ENCODE measurements at places on chromosomes 2 and 18.

- DNase-seq = no peak
Measured at GRCh38 chr2:127419112-127419430, 844 bp downstream of the PROC start.

GRCh38 chr2:151562398-151562797 lies 152.7 kb downstream of the RIF1 start:
- no peak for DNase-seq

DNA sequence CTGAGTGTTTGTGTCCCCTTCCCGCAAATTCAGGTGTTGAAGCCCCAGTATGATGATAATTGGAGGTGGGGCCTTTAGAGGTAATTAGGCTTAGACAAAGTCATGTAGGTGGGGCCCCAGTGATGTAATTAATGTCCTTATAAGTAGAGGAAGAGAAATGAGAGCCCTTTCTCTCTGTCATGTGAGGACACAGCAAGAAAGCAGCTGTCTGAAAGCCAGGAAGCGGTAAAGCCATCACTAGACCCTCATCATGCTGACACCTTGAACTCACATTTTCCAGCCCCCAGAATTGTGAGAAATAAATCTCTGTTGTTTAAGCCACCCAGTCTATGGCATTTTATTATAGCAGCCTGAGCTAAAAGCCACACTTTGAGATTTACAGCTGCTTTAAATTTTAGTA lies 1580.0 kb downstream of the LRP1B start:
- no peak for DNase-seq

DNA sequence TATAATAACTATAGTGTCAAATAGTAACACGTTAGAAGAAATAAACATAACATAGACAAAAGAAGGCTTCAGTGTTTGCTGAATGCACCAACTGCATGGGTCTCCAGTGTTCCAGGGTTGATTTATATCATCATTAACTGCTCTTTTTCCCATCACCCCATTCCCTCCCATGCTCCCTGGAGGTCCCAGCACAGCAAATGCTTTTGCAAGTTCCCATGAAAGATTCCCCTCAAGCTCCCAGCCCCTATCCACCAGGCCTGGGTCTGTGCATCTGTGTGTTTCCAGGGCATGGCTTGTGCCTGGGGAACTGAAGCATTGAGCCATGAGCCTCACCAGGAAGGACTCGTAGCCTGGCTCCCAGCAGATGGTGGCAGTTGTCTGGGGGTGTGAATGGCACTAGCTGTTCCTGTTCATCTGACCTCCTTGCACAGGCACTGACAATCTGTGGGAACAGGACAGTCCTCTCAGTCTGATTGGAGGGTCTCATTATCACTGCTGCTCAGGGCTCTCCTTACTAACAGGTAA lies 164.6 kb upstream of the RMP24 start:
- DNase-seq = no peak

GRCh38 chr2:139478165-139478914 lies 698.1 kb upstream of the NXPH2 start:
- no peak for DNase-seq

- no peak for DNase-seq
Measured at GRCh38 chr2:232879618-232880494, 9.8 kb downstream of the SNORC start.

DNA sequence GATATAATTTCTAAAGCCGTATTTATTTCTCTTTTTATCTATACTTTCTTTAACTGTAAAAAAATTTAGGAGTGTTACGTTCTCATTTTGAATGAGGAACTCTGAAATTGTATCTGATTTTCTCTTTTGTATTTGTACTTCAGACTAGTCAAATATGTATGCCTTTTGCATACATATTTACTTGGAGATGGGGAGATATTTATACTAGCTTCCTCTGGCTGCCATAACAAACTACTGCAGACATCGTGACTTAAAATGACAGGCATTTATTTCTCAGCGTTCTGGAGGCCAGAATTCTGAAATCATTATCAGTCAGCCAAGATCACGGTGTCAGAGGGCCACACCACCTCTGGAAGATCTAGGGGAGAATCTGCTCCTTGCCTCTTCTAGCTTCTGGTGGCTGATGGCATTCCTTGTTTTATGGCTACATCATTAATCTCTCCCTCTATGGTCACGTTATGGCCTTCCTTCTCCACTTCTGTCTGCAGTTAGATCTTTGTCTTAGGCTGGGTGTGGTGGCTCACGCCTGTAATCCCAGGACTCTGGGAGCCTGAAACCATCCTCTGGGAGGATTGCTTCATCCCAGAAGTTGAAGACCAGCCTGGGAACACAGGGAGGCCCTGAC lies 8.2 kb downstream of the LCLAT1 start:
- DNase-seq = no peak

- no peak for DNase-seq
Measured at GRCh38 chr18:78528411-78529258, 451.0 kb upstream of the SALL3 start.

GRCh38 chr2:222963641-222964040 lies 88.3 kb upstream of the KCNE4 start:
- DNase-seq = no peak

DNA sequence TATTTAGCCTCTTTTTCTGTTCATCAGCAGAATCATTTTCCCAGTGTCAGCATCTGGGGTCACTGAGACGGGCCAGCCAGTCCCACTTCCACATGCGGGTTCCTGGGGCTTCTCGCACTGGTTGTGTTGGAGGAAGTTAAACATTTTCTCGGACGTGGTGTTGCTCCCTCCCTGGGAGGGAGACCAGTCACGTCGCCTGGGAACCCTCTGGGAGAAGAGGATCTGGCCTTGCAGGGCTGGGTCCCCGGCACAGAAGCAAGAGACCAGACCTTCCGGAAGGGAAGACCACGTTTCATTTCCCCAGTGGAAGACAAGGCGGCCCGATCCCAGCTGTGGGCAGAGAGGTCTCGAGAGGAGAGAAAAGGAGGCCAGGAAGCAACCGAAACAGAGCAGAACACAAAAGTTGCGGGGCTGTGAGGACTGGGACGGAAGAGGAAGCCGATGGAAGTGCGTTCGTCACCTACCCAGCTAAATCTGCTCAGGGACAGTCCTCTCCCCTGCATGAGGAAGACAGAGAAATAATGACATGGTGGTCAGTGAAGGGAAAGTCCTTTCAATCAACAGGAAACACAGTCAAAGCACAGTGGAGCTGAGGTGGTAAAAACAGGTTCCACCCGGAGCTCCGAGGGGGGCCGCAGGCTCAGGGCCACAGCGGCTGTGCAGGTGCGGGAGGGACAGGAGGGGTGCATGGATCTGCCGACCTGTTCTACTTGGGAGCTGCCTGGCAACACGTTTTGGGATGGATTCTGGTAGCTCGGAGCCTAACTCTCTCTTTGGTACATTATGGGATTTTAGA lies 144.4 kb downstream of the MBP start:
- DNase-seq = no peak

- no peak for DNase-seq
Measured at GRCh38 chr2:54678719-54679118, 44.7 kb upstream of the EML6 start.

- no peak for DNase-seq
Measured at GRCh38 chr2:46885376-46885775, 30.2 kb downstream of the MCFD2 start.

- DNase-seq = no peak
Measured at GRCh38 chr18:9846162-9846925, 39.4 kb upstream of the TXNDC2 start.

DNA sequence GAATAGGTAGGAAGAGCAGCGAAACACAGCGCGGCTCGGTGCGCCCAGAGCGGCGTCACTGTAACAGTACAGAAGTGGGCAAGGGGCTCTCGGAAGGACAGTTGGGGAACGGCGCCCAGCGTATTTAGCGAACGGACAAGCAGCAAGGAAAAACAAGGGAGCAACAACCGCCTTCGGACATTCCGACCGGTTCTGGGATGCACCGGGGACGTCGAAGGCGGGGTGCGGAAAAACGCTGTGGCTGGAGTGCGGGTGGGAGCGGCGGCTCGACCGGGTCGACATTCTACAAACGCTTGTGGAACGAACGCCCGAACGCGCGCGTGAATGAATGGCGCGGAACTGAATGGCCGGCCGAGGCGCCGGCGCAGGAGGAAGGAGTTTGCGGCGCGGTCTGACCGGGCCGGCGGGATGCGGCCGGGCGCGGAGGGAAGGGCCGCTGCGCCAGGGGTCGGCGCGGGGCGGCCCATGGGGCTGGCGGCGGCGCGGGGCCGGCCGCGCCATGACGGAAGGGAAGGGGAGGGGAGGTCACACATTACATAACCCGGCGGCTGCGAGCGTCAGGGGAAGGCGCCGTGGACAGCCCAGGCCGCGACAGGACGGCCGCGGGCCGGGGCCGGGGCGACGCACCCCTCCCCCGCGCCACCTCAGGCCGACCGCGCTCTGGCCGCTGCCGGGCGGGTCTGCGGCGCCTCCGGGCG lies 605 bp downstream of the REV1 start:
- no peak for DNase-seq

DNA sequence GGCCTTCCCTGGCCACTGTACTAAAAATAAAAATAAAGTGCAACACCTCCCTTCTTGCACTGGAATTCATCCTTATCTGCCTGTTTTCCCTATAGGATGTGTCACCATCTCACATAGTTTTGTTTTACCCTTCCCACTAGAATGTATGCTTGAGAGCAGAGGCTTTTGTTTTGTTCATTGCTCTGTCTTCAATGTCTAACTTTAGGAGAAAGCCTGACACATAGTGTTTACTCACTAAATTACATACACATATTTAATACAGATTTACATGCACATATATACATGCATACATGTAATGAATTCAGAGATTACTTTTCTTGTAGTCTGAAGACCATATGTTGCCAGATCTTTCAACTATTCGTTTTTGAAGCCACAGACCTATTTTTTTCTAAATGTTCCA lies 23.0 kb downstream of the CD302 start:
- DNase-seq = no peak

DNA sequence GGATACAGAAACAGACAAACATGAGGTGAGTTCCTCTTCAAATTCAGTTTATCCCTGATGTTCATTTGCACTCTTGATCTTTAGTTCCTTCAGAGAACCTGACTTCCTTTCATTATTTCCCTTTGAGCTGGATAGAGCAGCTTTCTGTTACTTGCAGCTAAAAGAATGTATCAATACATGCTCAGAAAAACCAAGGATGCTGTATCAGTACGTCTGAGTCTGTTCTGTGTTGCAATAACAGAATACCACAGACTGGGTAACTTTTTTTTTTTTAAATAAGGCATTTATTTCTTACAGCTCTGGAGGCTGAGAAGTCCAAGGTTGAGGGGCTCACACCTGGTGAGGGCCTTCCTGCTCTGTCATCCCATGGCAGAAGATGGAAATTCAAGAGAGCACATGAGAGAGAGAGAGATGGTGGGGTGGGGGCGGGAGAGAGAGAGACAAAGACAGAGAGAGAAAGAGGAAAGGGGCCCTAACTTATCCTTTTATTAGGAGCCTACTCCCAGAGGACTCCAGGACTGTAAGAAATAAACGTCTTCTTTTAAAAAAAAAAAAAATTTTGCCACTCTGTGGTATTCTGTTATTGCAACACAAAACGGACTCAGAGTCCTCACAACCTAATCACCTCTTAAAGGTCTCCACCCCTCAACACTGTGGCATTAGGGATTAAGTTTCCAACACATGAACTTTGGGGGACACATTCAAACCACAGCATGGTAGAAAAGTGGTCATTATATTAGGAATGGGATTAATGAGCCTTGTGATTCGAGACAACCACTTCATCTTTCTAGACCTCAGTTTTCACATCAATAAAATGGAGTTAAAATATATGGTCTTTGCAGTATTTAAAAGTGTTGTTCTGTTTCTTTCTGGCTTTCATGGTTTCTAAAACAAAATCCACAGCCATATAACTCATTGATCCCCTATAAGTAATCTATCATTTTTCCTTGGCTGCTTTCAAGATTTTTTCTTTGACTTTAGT lies 18.4 kb upstream of the SELENOI start:
- no peak for DNase-seq
